T-helper 1 cell (primary cell): ENCODE measurements at places on chromosomes 13 and 19.

DNA sequence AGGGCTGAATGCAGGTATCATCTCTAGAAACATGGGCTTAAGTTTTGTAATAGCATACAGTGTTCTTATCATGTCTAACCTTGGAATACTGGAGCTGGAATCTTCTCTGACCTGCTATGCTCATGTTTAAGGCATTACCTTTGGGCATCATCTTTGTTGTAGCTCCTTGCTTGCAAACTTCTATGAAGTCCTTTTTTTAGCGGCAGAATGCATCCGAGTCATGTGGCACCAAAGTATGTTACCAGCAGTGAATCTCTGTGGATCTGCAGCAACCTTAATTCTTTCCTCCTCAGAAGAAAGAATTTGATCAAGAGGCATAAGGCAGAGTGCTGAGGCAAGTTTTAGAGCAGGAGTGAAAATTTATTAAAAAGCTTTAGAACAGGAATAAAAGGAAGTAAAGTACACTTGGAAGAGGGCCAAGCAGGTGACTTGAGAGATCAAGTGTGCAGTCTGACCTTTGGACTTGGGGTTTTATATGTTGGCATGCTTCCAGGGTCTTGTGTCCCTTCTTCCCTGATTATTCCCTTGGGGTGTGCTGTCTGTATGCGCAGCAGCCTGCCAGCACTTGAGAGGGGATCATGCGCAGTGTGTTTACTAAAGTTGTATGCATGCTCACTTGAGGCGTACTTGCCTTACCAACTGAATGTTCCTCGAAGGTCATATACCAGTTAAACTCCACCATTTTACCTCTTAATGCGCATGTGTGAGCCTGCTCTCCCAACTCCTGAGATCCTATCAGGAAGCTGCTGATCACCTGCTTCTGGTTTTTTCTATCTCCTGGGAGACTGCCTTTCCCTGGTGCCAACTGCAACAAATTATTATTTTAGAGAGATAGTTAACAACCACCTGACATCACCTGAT is 115.5 kb downstream of the LACC1 start:
- no peak for DNase-seq

GRCh38 chr13:47955836-47956235 is 45.2 kb downstream of the SUCLA2 start:
- DNase-seq = no peak

GRCh38 chr13:58254943-58255342 is 623.4 kb downstream of the PCDH17 start:
- no peak for DNase-seq

GRCh38 chr19:9883231-9883758 is 48.2 kb downstream of the PIN1 start:
- no peak for DNase-seq
